Thoracic aorta endothelial cell (primary cell): ENCODE measurements at places on chromosomes 1 and 21. TPM values are rescaled to one million over a fixed set of nuclear protein-coding genes. Genes with fewer than 3 reads are reported as not detected.

BRWD1 gene
- total RNA-seq: 63.9 and 68.1 TPM in 2 replicates

IL20 gene
- total RNA-seq: not detected in 2 replicates

CNR2 gene
- total RNA-seq: not detected in 2 replicates

SLAMF9 gene
- total RNA-seq: not detected in 2 replicates

C1QTNF12 gene
- total RNA-seq: 1.1 TPM in 1 of 2 replicates, not detected in the other

SPRR5 gene
- not detected in 2 replicates for total RNA-seq

CDC20 gene
- 95.6 and 147 TPM in 2 replicates for total RNA-seq
